ENCODE measurements at places on chromosomes 3 and 15.

- no peak for DNase-seq
These were observed 15.7 kb upstream of the RTP1 start for GRCh38 chr3:187181454-187182170.

- DNase-seq: no peak
These were observed 174.0 kb upstream of the PRICKLE2 start for GRCh38 chr3:64399205-64399800.

- no peak for DNase-seq
These were observed 57.3 kb upstream of the RNF7 start for GRCh38 chr3:141680620-141681389.

DNA sequence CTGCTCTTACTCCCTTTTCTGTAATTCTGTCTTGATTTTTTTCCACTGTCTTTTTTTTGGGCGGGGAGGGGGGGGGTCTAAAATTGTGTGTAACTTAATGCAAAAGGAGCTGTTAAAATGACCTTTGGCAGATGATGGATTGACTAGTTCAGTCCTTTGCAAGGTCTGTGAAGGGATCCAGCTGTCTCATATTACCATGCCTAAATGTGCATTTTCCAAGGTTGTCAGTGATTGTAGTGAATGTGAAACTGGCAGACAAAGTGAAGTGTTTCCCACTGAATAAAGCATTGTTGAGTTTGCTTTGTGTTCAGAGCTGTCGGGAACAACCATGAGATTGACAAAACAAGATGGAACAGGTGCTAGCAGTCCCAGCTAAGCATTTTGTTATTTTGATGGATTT is 110.1 kb upstream of the SKOR1 start:
- DNase-seq: no peak

DNA sequence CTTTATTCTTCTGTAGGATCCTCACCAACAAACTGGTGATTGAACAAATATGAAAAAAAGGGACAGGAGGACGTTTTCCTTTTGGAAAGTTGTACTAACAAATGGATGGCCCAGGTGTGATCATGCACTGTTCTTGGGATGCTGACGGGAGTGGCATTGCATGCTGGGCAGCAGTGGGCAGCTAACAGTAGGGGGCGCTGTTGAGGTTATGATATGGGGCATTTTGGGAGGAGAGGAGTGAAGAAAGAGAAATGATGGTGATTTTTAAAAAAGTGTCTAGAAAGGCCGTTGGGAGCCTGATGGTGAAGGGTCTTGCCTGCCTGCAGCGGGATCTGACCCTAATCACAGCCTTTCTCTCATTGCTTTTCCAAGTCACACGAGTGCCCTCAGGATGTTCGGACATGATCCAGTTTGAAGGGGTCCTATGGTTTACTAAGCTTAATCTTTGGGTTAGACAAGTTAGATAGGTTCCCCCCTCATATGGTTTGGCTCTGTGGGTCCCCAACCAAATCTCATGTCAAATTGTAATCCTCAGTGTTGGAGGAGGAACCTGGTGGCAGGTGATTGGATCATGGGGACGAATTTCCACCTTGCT is 46.2 kb upstream of the PRTG start:
- DNase-seq: peak; percentile 73

Data from activated CD4-positive, alpha-beta memory T cell treated with anti-CD3 and anti-CD28 coated beads for 36 hours (primary cell).